ENCODE measurements at places on chromosomes 5 and 9.

- peak; percentile 52 for DNase-seq
These were observed 283.6 kb downstream of the ELAVL2 start for GRCh38 chr9:23542438-23542837.

GRCh38 chr9:26811106-26811505, 81.5 kb downstream of the CAAP1 start:
- DNase-seq = peak; percentile 8

DNA sequence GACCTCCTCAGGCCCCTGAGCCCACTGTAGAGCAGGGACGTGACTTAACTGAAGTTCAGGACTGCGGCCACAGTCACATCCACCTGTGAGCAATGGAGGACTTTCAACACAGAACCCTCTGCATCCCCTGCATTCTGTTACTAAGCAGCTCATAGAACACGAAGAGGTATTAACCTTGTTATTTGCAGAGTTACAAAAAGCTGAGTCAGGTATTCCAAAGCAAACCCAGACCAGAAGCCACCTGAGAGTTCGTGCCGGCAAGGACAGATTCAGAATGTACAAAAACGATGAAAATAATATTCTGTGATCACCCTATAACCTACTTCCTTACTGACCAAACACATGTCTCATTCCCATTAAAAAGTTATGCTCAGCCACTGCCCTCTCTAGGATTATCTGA, 33.0 kb upstream of the PRSS3 start:
- DNase-seq = no peak

- DNase-seq = no peak
These were observed 10.1 kb downstream of the FGF18 start for GRCh38 chr5:171429543-171429910.

- DNase-seq = peak; percentile 47
These were observed 20.3 kb downstream of the OSTF1 start for GRCh38 chr9:75108571-75108970.

- peak; percentile 81 for DNase-seq
These were observed at the start of gene FXN for GRCh38 chr9:69035438-69036308. Gene FXN, plus strand, starts transcription at chr9:69035752. Its CDS starts 31 bp downstream, at chr9:69035783.

DNA sequence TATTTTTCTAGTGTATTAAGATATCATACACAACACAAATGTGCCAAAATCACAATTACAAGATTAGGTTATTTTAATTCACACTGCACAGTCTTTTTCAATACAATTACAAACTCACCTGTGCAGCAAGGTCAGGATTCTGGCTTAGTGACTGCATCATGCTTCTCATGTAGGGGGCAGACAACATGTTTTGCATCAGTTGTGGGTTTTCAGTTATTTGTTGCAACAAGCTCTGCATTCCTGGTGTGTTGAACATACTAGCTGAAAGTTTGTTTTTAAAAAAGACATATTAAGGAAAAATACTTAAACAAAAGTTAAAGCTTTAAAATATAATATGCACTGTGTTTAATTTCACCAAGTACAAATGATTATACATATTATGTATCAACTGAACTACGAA, 38.7 kb downstream of the UBQLN1 start:
- DNase-seq = no peak

DNA sequence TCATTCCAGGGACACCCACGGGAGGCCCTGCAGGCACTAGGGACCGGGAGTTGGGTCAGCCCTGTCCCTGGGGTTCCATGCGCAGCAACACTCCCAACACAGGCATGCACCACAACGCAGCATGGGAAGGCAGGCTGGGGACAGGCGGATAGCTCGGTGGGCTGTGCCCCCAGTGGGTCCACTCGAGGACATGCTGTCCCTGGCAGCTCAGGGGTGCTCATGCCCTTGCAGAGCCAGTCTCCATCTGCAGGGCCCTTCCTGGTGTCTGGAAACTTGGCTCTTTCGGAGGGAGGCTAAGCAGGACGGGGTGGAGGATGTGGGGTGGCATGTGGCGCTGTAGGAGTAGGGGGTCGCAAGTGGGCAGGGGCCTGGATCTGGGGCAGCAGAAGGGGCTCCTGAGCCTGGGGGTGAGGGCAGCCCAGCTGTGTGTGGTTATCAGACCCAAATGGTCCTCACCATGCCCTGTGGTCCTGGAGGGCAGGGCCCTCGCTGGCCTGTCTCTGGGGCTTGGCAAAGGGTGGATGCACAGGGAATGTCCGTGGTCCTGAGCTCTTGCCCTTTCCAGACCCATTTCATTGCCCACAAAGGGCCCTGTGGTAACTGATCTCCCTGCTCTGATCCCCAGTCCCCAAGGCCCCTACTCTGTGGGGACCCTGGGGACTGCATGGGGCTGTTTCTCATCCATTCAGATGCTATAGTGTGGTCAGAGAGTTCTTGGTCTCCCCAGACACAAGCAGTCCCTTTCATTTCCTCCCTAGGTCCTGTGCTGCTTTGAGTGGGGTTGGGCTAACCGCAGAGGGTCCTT, 90.3 kb upstream of the PHYKPL start:
- DNase-seq = no peak

- no peak for DNase-seq
These were observed 7.3 kb upstream of the IFNB1 start for GRCh38 chr9:21085005-21085404.

GRCh38 chr9:93268551-93269314, 84.8 kb downstream of the WNK2 start:
- DNase-seq = no peak

DNA sequence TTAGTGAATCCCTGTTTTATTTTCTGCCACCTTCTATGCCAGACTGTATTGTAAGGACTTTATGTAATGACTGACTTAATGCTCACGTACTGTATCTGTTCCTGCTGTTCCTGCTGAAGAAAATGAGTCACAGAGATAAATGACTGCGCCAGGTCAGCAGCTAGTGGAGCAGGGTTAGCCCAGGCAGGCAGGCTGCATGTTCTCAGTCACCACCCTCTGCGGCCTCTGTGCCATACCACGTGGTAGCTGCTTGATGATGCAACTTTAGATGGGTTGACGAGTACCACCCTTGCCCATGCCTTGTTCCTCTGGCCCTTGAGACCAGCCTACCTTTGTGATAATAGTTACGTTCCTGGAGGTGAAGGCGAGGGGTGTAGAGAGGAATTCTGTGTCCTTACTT, 161.9 kb downstream of the TRIO start:
- DNase-seq = peak; percentile 71

GRCh38 chr5:180830253-180831138, 27.9 kb upstream of the MGAT1 start:
- peak; percentile 57 for DNase-seq

DNA sequence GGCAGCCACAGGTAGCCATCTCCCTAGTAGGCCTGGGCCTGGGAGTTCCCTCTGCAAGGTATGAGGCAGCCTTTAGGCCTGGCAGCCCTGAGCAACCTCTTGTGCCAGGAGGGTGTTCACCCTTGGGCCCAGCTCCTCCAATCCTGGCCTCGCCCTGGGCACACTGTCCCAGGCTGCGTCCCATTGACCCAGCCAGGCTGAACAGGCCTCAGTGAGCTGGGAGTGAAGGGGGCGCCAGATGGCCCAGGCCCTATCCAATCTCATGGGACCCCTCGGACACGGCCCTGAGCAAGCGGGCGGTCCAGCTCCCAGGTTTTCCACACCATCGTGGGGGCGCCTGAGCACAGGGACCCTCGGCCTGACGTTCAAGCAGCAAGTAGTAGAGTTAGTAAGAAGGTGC, 14.5 kb downstream of the SH3GLB2 start:
- no peak for DNase-seq

- no peak for DNase-seq
These were observed 60.3 kb downstream of the ZNF354C start for GRCh38 chr5:179120421-179120861.

- peak; percentile 95 for DNase-seq
These were observed 193.6 kb downstream of the HSPA4 start for GRCh38 chr5:133245191-133246052.
